ENCODE measurements at places on chromosomes 3 and 15.
A peak's percentile ranks its signal among the peaks of the same experiment; 100 is the strongest.

DNA sequence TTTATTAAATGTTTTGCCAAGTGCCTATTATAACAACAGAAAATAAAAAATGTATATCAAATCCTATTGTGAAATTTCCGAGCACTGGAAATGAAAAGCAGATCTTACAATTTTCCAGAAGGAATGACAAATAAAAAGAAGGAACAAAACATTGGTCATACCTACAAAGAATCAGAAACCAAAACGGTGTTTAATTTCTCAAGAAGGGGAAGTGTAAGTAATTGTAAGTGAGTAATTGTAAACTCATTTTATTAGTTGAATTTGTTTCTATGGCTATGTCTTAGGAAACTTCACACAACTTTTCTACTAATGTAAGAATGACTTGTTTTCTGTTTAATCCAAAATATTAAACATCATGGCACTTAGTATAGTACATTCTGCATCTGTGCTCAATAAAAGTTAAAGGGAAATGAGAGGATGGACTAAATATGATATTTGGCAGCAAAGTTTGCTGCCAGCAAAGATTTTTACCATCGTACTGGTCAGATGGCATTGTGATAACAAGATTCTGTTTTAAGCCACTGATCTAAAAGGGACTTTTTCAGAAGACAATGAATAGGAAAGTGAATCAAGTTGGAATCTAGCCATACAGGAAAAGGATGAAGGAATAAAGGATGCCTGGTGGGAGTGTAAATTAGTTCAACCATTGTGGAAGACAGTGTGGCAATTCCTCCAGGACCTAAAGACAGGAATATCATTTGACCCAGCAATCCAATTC, 232.4 kb downstream of the NFKBIZ start:
- no peak for DNase-seq

GRCh38 chr3:16103472-16103871, 71.0 kb upstream of the GALNT15 start:
- DNase-seq, result no peak

DNA sequence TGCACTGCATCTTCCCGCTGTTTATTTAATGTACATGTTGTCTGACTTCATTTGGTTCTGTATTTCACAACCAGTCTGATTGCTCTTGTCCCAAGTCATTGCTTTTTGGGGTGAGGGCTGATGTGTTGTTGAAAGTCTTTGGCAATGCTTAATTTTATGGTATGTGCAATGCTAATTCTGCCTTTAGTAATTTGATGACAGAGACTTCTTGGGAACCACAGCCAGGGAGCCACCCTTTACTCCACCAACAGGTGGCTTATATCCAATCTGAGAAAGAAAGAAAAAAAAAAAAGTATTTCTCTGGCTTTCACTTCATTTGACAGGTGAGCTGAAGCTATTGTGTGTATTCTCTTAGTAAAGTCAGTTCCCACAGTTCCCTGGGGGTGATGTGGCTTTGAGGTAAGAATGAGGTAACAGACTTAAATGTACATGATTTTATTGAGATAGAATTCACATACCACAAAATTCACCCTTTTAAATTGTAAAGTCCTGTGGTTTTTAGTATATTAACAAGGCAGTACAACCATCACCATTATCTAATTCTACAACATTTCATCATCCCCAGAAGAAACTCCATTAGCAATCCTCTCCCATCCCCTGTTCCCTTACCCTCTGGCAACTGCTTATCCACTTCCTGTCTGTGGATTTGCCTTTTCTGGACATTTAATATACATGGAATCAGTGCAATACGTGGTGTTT, 97.3 kb downstream of the SLCO3A1 start:
- no peak for DNase-seq

DNA sequence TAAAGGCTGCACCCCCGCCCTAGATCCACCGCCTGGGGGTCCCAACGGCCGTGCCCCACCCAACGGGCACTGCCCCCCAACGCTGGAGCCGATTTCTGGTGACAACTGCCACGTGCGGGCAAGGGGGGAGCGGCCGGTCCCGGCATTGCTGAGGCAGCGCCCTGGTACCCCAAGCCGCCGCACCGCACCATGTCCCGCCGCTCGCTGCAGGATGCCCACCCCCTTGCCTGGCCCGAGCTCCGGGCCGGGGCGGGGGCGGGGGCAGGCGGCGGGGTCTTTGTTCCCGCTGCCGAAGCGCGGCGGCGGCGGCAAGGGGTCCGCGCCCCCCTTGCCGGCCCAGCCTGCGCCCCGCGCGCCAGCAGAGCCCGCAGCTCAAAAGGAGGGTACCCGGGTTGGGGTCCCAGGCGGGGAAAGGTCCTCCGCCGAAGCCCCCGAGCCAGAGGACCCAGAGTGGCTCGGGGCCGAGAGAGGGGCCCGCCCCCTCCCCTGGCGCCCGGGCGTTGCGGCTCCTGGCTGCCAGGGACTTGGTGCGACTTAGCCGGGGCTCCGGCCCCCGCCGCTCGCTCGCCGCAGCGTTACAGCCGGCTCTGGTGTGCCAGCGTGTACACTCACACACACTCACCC, 678 bp downstream of the SEMA7A start:
- no peak for DNase-seq

- DNase-seq, result no peak
Measured at GRCh38 chr3:107206945-107207344, 170.3 kb upstream of the CCDC54 start.

DNA sequence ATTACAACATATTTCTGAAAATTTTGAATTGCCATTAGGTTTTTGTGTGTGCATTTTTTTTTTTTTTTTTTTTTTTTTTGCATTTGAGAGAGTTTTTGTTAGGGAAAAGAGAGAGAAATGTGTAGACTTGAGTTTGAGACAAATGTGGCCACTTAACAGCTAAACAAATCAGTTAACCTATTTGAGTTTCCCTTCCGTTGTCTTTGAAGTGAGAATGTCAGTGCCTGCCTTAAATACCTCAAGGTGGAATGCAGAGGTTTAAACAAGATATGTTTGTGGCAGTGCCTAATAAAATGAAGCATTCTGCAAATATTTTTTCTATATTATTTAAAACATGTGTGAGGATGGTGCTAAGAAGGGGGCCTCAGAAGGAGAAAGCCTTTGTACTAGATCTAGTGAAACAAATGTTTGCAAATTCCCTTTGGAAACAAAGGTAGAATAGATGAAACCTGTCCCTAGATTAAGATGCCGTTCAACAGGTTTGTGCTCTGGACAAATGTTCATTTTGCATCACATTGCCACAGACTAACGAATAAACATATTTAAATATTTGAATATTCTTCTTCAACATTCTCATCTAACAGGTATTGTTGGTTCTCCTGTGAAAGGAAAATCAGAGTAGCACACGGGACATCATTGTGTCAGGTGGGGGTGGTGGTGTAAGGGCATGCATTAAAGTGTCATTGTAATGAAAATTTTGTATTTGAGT, 80.7 kb downstream of the SATB1 start:
- no peak for DNase-seq

- no peak for DNase-seq
Measured at GRCh38 chr15:50051811-50052419, 67.1 kb downstream of the ATP8B4 start.

- DNase-seq, result no peak
Measured at GRCh38 chr3:19559724-19560442, 374.1 kb downstream of the EFHB start.

DNA sequence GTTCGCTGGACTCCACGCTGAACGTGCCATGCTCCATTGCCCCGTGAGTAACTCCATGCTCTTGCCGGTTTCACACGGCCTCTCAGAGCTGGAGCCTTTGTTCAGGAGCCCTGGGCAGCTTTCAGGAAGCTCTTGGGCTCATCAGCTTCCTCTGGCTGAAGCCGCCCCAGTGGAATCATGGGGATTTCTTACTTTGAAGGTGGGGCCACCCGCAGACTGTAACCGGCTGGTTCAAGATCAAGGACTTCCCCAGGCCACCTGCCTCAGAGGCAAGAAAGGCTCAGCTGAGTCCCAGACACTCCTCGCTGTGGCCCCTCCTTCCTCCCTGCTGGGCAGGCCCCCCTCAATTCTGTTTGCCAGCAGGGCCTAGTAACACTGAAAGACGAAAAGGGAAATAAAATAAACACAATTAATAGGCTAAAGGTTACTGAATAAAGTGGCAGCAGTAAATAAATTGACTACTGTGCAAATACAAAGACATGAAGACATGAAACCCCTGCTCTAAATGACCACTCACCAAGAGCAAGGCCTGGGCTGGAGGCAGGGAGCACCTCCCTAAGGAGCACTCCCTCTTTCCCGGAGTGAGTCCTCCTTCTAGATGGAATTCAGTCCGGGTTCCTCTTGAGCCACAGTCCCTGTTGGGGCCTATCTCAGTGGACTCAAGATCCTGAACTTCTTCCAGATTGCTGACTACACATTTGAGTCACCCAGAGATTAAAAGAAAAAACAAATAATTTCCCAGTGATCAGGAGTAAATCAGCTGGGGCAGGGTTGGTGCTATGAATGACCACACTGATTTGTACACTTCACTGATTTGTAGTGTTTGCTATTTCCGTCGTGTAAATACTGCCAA, 51.0 kb downstream of the ZDHHC19 start:
- peak; percentile 40 for DNase-seq

DNA sequence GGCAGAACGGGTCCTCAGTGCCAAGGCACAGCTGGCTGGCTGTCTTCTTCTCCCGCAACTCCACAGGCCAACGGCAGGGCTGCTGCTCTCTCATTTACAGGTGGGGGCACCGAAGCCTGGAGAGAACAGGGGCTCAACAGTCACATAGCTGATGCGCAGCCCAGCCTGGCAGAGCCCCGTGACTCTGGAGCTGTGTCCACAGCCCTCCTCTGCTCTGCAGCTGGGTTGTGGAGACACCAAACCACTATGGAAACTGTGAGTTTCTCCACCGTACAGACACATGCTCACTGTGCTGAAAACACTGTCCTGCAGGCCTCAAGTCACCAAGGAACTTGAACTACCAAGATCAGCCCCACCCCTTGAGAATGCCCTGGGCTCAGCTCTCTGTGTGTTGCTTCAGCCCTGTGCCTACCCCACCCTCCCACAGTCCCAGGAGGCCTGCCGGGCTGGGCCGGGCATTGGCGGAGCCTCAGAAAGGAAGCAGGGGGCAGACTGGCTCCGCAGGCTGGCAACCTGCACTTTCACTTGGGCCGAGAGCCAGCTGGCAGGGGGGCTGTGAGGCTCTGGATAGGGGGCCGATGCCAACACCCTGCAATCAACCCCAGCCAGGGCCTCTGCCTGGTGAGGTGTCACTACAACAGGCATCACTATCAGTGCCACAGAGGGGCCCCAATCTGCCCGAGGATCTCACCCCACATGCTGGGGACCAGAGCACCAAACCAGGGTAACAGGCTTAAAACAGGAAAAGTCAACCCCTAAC, 113.7 kb upstream of the RPL32 start:
- DNase-seq, result no peak

GRCh38 chr15:31467361-31467760, 140.7 kb downstream of the KLF13 start:
- no peak for DNase-seq

- DNase-seq, result no peak
Measured at GRCh38 chr3:161946443-161946960, 449.9 kb downstream of the OTOL1 start.

DNA sequence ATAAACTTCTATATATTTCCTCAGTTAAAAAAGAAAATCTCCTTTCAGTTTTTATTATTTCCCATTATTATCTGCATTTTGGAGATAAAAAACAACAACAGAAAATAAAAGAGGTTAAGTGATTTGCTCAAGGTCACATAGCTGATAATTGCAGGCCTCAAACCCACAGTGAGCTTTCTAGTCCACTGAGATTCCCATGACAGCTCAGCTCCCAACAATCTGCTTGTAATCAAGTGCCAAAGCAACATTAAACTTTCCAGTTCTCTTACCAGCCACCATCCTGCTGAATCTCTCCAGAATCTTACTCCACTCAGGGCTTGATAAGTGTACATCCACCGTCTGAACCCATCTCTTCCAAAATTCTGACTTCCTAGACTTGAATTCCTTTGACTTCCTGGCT, 318.2 kb upstream of the SEMA6D start:
- DNase-seq, result no peak

DNA sequence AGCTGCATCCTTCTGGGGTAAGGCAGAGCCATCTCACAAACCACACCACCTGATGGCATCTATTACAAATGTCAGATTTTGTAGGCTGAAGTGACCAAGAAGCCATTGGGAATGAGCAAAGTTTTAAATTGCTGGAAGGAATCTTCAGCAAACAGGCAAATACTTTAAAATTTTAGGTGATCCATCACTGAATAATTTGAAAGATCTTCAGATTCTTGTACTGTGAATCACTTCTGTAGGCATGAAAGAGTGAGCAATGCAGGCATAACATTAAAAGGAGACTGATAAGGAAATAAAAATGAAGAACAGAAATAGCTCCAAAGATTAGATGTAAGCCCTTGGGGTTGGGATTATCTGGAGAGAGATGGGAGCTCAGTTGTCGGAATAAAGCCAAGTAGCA, 36.0 kb upstream of the ALDH1L1 start:
- no peak for DNase-seq

GRCh38 chr15:69482686-69483256, 30.2 kb downstream of the RPLP1 start:
- DNase-seq, result no peak

GRCh38 chr15:41575282-41575681, 16.3 kb downstream of the TYRO3 start:
- no peak for DNase-seq

DNA sequence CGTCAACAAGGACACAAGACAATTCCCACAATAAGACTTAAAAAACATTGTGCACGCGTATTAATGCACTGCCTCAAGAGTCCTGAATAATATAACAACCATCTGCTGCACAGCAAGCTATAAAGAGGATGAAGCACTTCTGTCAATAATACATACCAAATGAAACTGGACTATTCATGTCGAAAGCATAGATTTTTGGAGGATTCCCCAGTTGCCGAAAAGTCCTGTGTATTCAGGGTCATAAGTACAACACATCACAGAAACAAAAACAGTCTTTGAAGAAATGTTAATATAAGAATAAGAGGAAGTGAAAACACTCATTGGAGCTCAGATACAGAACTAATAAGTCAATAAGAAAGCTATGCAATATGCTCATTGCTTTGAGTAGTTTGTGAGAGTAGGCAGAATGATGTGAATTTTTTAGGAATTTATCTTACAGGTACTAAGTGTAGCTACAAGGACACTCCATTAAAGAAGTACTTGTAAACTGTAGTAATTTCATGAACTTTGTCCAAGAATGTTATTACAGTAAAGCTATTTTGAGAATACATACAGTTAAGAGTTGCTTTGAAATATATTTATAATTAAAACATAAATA, 31.6 kb downstream of the CBLB start:
- DNase-seq, result no peak

DNA sequence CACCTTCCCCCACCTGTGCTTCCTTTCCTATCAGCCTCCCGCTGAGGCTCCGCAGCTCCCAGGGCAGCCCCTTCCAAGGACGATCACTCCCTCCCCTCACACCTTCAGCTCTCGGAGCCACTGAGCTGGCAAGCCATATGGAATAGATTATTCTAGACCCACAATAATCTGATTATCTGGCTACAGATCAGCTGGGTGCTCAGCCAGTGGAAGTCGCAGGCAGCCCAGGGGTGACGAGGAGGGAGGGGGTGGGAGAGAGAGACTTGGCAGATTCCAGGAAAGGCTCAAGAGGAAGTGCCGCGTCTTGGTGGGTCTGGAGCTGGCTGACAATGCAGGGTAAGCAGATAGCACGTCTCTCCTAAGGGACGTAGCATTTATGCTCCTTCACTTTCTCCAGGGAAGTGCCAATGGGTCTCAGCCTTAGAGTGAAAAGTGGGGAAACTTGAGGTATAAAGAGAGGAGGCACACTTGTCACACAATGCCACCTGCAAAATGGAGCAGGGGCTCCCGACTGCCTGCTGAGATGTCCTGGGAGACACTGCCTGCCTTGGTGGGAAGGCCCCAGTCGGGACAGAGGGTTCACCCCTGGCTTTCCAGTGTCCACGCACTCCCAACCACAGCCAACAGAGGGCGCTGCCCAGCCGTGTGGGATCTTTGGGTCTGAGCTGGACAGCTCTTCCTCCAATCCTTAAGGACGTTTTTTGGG, 9.4 kb upstream of the MESP1 start:
- no peak for DNase-seq
